ENCODE measurements at places on chromosomes 4 and X. TPM values are rescaled to one million over a fixed set of nuclear protein-coding genes. Genes with fewer than 3 reads are reported as not detected.

GRCh38 chr4:174216799-174217272 is 66.6 kb downstream of the FBXO8 start:
- DNase-seq, result no peak

DNA sequence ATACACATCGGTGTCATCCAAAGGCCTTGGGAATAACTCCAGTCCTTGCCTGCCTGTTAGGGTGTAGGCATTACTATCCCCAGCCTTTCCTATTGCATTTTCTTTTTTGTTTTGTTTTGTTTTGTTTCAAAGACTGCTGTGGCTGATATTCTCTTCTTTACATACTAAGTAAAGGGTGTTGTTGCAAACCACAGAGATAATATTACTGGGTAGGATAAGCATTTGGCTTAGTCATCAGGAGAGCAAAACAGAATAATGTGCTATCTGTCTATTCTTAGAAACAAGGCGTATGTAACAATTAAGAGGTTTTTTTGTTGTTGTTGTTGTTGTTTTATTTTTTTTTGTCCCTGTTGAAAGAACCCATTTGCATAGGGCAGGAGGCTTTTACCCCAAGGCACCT is 41.8 kb downstream of the UGT2B28 start:
- no peak for DNase-seq

DNA sequence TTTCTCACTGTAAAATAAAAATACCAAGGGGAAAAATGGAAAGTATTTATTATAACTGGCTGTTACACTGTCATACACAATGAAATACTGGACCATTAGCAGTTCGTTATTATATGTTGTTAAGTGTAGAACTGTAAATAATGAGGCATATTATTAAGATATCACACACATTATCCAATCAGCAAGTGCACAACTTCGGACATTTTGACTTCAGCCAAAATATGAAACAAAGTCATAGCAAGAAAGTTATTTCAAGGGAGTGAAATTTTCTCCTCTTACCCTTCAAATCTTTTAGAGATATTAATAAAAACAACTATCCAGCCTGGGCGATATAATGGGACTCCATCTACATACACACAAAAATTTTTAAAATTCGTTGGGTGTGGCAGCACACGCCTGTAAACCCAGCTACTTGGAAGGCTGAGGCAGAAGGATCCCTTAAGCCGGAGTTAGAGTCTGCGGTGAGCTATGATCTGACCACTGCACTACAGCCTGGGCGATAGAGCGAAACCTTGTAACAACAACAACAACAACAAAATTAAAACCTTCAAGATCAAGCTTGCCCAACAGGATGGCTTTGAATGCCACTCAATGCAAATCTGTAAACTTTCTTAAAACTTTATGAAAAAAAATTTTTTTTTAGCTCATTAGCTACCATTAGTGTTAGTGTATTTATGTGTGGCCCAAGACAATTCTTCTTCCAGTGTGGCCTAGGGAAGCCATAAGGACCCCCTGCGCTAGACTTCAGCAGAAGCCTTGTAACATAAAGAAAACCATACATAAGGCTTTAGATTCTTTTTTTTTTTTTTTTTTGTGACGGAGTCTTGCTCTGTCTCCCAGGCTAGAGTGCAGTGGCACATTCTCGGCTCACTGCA is 1.3 kb upstream of the CISD2 start:
- no peak for DNase-seq

GRCh38 chr4:86013621-86014020 is 346.2 kb downstream of the MAPK10 start:
- no peak for DNase-seq

- no peak for DNase-seq
These were observed 22.3 kb downstream of the AIMP1 start for GRCh38 chr4:106338671-106339070.

GRCh38 chr4:86908251-86908657 is 16.0 kb upstream of the C4orf36 start:
- DNase-seq, result no peak

GRCh38 chrX:18426004-18426320 is 554 bp downstream of the CDKL5 start:
- DNase-seq, result no peak

GRCh38 chrX:132022198-132022966 is 720 bp upstream of the STK26 start:
- DNase-seq, result no peak

GRCh38 chrX:679291-679979 is 48.8 kb downstream of the SHOX start:
- DNase-seq, result no peak

DNA sequence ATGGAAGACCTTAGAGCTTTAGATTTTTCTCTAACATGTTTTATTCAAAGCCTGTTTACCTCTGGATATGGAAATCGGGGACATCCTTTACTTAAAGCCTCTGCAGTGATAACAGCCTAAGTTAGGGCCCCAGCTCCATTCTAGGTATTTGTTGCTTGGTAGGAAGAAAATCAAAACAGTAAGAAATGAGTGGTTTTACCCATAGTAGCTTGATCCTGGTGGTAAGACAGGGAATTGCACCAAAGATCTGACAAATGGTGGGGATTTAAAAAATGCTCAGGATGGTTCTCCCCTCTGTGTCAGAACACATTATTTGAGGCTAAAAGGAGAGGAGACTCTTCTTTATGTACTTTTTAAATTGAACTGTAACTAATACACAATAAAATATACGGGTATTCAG is 52.4 kb downstream of the AFF2 start:
- no peak for DNase-seq

DNA sequence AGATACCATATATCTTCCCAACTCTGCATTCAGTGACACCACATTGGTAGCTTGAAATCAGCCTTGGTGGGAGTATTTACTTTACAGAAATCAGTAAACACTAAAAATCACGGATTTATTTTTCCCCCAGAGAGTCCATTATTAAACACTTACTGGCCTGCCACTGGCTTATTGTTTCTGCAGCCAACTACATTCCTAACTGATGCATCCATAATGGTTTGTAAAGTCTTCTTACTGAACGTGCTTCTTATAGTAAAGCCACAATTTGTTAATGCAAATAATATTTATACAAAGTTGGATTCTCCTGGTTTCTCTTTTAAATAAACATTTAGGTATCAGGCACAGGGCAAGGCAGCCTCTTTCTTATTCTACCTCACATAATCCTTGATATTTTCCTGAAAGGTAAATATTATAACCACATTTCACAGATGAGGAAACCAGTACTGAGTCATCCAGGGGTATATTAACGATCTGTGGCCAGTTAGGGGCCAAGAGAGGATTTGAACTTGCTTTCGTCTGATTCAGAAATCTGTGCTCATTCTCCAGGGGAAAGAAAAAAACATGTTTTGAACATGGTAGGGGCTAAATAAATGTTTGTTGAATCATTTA is 136.5 kb downstream of the RAB28 start:
- no peak for DNase-seq

DNA sequence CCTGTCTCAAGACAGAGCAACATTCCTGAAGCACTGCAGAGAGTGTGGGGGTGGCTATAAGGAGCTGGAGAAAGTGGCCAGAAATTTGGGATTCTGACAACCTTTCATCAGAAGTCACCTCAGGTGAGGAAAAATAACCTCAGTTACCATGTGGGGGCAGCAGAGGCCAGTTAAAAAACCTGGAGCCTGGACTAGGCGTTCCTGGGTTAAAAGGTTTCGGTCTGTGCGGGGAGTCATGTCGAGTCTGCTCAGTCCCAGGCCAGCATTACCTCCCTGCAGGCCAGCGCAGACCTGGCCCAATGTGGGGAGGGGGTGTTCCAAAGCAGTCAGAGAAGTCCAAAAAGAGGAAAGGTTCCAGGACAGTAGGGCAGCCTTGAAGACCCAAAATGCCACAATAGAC is 10.9 kb upstream of the NALF2 start:
- no peak for DNase-seq

GRCh38 chr4:8088966-8089491 is 69.6 kb downstream of the ABLIM2 start:
- no peak for DNase-seq

DNA sequence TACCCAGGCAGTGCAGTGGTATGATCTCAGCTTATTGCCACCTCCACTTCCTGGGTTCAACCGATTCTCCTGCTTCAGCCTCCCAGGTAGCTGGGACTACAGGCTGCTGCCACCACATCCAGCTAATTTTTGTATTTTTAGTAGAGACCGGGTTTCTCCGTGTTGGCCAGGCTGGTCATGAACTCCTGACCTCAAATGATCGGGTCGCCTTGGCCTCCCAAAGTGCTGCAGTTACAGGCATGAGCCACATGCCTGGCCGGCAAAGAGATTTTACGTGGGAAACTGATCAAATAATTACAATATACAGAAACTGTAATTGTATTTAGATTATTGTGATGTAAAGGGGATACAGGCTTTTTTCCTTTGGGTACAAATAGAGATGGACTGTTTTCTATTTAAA is 33.7 kb downstream of the RBPJ start:
- no peak for DNase-seq

GRCh38 chr4:91373546-91373945 is 930.2 kb upstream of the GRID2 start:
- DNase-seq, result no peak

DNA sequence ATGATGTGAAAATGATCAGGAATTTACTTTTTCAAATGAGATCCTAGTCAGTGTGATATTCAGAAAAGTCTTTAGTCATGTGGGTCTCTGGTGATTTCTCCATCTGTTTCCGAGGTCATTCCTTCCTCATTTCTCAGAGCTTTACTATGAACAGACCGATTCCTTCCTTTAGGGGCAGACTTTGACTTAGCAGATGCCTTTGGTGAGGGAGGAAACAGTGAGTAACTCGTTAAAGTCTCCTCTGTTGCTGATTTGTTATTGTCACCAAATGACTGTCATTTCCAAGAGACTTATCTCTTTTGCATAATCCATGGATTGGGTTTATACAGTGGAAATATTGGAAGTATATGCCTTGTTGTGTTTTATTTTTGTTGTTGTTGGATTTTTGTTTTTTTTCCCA is 76.2 kb upstream of the CD99 start:
- DNase-seq, result no peak

GRCh38 chr4:89142691-89143669 is 31.6 kb downstream of the TIGD2 start:
- no peak for DNase-seq

DNA sequence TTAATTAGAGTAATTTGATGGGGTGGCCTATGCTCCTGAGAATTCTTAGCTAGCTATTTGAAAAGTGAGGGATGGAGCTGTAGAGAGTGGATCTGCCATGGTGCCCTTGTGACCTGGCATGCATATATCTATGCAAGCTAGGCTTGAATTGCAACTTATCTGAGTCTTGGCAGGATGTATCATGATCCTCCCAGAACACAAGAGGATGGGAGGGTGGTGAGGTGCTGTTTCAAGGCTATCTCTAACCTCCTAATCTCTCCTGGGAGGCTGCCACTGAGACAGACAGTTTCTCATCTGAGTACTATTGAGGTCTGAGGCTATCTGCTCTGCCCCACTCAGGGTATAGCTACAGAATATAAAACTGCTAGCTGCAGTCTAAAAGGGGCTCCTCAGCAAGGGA is 56.6 kb downstream of the BRCC3 start:
- DNase-seq, result no peak

AFM gene
- total RNA-seq, result not detected

RNF175 gene
- not detected for total RNA-seq

PPARGC1A gene
- not detected for total RNA-seq

HOPX gene
- total RNA-seq, result 22.1 TPM

ATP1B4 gene
- not detected for total RNA-seq

KLHL4 gene
- total RNA-seq, result not detected

PDE5A gene
- 0.82 TPM for total RNA-seq

NCAPG gene
- total RNA-seq, result 59.1 TPM

Measured in activated naive CD8-positive, alpha-beta T cell treated with anti-CD3 and anti-CD28 coated beads, Interleukin-2, amount 10 ng/mL, durations not matched to agents 7 days and 5 days (primary cell).